ENCODE measurements at places on chromosomes 12 and 14. TPM values are rescaled to one million over a fixed set of nuclear protein-coding genes. Genes with fewer than 3 reads are reported as not detected.

Gene ASIC1
- total RNA-seq, result 2.0 TPM

Gene KRT81
- 0.61 TPM for total RNA-seq

Gene PUS1
- 6.8 TPM for total RNA-seq

Gene TAS2R7
- total RNA-seq, result 0.31 TPM

Gene ASB2
- 2.3 TPM for total RNA-seq

Gene NDRG2
- total RNA-seq, result 50.6 TPM

Gene RPS6KA5
- total RNA-seq, result 14.8 TPM

Gene KRT86
- not detected for total RNA-seq
